ENCODE measurements at places on chromosomes 7 and 10. TPM values are rescaled to one million over a fixed set of nuclear protein-coding genes. Genes with fewer than 3 reads are reported as not detected.

Gene ZCCHC24
- total RNA-seq: 56.6 TPM

Gene C10orf105
- total RNA-seq: 0.27 TPM

Gene LIPJ
- not detected for total RNA-seq

Gene EGFR
- 26.6 TPM for total RNA-seq

Gene REEP3
- total RNA-seq: 25.4 TPM

Gene CADPS2
- total RNA-seq: 14.4 TPM

Gene SPDYE5
- total RNA-seq: not detected

Gene WDR86
- total RNA-seq: 0.84 TPM

Gene BAIAP2L1
- total RNA-seq: 2.4 TPM
